NCI-H345 (cell line): ENCODE measurements at places on chromosomes 1 and 21.

GRCh38 chr1:179779645-179780272, 36.7 kb downstream of the FAM163A start:
- DNase-seq, result no peak

GRCh38 chr21:15171546-15171945, 106.7 kb upstream of the NRIP1 start:
- no peak for DNase-seq

DNA sequence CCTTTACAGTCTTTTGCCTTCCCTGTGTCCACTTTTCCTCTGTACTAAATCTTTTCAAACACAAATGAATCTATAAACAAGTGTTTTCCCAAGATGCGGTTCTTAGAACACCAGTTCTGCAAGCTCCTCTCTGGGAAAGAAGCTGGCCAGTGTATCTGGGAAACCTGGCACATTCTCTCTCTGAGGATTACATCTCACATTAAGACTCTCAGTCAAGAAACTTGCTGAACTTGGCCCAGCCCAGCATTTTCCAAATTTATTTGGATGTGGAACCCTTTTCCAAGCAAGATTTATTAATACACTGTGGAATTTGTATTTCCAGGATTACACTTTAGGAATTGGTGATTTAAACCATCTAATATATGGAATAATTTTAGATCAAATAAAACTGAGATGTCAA, 105.7 kb downstream of the ZNF281 start:
- DNase-seq, result no peak

GRCh38 chr21:27804515-27804914, 837.6 kb upstream of the ADAMTS5 start:
- no peak for DNase-seq

DNA sequence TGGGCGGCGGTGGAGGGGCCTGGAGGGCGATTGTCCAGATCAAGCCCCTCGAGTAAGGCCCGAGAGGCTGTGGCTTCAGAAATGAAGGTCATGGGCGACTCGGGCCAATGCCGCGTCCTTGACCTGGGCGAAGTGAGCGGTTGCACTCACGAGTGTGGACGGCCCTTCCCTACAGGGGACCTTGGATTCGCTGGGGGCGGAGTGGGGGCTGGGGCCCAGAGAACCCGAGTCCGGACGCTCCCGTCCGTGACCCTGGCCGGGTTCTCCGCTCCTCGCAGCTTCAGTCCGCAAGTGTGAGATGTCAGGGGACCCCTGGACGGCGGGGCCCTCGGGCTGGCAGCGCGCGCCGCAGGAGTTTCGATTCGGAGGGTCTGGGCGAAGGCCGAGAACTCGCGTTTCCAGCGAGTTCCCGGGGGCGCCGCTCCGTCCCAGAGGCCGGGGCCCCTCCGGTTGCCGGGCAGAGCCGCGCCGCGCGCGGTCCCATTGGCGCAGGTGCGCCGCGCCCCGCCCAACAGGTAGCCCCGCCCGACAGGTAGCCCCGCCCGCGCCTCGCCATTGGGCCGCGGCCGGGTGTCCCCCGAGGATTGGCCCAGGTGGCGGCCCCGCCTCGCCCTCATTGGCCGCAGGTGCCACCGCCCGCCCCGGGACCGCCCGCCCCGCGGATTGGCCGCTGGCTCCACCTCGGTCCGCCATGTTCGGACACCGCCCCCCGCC, at the start of gene PRKCZ:
TSS of gene PRKCZ (plus strand) at position 694 of the 714 bp plus-strand sequence. CDS start 220 bp downstream, outside the sequence.
- peak; percentile 96 for DNase-seq

- peak; percentile 53 for DNase-seq
Measured at GRCh38 chr1:145846201-145846612, 777 bp downstream of the NUDT17 start.

DNA sequence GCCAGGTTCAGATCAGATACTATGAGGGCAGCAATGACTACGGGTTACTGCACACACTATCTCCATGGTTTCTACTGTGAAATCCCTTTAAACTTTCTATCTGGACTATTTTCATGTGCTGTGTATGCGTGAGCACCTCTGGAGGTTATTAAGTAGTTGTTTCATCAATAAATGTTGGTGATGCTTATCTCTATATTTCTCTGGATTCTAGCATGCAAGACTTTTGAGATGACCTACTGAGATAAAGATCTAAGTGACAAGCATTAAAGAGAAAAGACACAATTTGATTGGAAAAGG, 194.0 kb downstream of the NRIP1 start:
- DNase-seq, result no peak

DNA sequence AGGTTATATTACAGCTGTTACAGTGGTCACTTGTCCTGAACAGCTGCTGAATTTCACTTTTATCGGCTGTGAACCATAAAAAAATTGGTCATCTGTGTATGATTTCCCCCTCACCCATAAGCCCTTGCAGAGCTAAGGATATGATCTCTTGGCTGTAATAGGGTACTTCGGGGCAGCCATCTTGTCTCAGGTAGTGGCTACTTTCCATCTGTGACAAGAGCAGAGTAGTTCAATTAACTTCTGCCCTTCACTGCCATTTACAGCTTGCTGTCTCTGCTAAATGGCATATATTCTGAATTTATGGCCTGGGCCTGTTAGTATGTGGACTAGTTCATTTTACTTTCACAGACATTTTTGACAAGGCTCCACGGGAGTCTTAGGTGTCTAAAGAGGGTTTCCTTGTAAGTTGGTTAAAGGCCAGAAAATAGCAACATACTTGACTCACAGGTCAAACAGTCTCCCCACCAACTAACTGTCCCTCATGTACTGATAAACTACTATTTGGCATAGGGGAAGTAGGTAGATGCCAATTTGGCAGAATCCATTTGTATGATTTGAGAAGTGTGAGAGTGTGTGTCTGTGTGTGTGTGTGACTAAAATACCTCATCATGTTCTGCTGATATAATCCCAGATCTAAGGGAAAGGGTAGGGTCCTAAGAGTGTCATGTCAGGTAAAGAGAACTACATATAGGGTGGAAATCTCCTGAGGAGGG, 151.6 kb downstream of the KCTD3 start:
- no peak for DNase-seq

DNA sequence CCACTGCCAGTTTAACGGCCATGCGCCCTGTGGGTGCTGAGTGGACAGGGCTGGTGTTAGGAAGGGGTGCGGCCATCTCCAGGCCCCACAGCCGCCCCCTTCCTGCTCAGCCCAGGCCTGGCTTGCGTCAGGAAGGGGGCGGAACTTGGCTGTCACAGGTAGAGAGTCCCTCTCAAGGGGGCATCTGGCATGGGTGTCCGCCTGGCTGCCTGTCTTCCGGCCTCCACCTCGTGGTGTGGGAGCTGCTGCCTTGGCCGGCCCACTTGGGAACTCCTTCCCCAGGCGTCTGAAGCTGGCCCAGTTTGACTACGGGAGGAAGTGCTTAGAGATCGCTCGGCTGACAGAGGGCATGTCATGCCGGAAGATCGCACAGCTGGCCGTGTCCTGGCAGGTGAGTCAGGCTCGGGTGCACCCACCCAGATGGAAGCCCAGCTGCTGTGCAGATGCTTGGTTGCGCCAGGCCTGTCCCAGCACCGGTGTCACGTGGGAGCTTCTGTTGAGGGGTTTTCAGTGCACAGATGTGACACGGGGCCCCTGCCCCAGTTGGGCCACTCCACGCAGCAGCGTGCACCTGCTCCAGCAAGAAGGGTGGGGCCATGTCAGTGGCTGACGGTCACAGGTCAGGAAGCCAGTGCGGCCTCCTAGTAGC, 9.1 kb upstream of the ATAD3B start:
- no peak for DNase-seq

- DNase-seq, result no peak
Measured at GRCh38 chr1:205719762-205720161, 30.2 kb downstream of the NUCKS1 start.

DNA sequence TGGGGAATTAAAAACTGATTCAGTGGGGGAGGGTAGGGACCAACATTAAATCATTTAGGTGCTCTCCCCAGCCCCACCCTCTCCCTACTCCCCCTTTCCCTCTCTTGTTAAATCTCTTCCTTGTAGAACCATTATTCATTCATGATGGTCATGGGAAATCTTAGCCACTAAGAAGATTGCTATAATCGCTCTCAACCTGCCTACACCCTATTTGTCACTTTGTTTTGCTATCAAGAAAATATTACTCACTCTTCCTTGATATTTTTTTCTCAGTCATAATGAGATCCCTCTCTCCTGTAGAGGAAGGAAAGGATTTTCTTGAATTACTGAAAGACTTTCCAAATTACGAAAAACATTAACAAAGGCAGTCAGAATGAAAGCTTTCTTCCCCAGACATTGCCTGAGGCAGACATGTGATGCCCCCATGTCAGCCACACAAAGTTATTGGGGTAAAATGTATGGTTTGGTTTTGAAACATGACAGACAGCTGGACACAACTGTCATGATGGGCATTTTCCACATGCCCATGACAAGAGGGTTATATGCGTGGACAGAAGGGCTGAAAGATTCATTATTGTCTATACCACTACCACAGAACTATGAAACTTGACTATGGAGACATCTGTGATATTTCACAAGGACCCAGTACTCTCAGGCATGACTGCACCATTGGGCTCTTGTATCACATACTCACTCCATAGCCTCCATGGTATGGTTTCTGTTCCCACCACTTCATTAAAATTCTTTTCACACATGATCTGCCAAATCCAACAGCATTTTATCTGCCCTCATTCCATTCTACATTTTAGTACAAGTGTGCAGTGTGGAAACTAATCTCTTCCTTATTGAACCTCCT, 420.1 kb downstream of the DISC1 start:
- no peak for DNase-seq

GRCh38 chr21:36171741-36172331, 15.2 kb downstream of the DOP1B start:
- DNase-seq, result no peak

DNA sequence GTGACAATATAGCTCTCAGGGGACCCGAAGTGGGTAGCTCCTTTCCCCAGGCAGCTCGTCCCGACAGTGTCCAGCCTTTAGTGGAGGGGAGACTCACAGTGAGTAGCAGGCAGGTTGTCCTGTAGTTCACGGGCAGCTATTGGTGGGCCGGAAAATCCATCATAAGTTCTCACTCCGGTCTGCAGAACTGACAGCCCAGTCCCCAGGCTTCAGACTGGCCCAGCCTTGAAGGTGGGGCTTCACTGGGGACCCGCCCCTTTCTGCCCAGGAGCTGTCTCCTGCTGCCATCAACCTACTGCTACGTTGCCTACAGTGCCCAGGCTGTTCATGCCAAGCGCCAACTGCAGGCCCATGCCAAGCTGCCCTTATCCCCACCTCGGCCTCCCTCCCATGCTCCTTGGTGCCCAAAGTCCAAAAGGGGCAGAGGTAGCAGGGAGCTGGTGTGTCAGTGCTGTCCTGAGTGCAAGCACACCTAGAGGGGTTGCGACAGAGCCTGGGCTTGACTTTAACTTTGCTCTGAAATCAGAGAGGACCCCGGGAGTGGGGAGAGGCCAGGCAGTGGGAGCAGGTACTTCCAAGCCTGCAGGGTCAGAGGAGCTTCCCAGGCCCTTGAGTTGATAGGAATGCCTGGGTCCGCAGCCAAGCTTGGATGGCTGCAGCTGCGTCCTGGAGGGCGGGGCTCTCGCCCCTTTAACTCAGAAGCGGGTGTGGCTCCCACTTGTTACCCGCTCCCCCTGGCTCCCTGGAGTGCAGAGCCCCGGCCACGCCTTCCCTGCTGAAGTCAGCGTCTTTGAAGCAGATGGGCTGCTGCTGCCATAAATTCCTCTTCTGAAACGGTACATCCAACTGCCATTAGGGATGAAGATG, 1144.3 kb upstream of the NCAM2 start:
- DNase-seq, result no peak

DNA sequence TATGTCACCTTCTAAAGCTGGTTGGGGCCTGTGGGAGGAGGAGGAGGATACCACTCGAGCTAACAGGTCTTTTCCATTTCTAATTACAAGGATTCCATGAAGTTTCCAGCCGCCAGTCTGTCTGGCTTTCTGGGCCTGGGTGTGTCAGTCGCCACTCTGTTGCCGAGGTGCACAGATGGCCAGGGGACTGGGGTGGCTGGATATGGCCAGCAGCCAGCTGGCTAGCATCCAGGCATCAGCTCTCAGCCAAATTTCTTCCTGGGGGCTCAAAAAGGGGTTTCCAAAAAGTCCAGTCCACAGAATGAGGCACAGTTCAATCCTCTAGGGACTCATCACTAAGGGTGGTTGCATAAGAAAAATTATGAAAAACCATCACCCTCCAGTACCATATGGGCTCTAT, 32.4 kb downstream of the ITPKB start:
- DNase-seq, result no peak

DNA sequence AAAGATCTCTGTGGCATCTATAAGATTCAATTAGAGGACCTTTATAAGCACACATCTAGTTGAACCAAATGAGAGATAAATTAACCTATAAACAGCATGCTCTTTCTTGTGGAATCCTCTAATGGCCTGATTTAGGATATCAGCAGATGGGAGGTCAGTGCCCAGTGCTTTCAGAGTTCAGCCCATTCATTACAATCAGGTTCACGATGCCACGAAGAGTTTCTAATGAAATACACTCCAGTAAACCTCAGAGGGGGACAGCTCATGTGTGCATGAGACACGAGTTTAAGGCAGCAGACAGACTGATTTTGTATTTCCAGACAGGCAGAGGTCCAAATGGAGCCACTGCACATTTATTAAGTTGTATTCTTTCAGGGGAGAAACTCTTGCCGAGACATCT, 544.4 kb upstream of the PKN2 start:
- DNase-seq, result no peak

DNA sequence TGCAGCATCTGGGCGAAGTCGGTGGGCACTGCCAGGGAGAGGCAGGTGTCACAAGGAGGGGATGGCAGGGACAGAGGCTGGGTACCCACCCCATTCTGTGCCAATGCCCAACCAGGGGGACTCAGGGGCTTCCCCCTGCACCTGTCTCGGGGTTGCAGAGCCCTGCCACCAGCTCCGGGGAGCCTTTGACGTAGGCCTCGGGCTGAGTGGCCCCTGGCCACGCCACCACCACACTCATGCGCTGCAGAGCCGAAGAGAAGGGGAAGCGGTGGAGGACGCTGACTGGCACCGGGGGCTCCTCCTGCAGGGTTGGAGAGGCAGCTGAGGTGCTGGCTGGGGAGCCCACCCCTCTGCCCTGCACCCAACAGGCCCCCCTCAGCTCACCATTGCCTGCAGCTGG, 11.7 kb upstream of the MFAP2 start:
- DNase-seq, result no peak

DNA sequence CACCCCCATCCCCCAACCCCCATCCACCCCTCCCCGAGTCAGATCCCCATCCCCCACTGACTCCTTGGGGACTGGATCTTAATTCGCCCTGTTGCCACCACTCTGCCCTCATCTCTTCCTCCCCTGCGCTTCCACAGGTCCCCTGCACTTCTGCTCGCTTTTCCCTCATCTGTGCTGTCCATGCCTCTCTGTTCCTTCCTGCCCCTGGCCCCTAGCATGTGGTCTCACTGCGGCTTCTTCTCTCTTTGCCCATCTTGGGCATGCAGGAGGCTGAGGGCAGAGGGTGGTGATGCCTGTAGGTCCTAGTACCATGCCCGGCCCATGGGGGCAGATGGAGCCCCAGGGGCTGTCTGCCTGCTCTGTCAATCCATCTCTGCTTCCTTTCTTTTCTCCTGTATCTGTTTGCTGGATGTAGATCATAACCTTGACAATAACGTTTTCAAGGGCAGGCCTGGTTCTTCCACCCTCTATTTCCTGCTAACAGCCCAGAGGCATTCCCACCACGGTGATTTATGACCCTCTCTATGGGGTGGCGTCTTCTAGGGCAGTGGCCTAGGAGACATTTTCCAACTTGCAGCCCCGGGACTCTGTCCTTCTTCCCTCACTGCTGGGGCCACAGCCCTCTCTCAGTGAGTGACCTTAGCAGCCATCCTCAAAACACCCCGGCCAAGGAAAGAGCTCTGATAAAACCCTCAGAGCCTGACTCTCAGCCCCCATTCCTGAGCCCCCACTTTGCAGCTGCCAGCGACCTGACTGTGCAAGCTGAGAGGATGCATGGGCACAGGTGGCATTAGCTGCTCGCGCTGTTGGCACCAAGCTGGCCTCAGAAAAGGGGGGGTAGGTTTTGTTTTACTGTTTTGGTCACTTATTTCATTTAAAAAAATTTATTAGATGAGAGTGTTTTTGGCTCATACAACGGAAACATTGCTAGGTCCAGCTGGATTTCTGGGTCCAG, 33.9 kb downstream of the TMEM51 start:
- no peak for DNase-seq
